ENCODE measurements at places on chromosomes 12 and 14. TPM values are rescaled to one million over a fixed set of nuclear protein-coding genes. Genes with fewer than 3 reads are reported as not detected.

- H3K36me3 ChIP-seq: no peaks in the 10 kb centered on the region
- no peak overlapping the region for H3K27ac ChIP-seq
- peaks cover 11% of the 10 kb centered on the region for H3K4me1 ChIP-seq
These were observed 18.3 kb upstream of the ATP2A2 start for GRCh38 chr12:110262442-110263388.

GRCh38 chr14:103562179-103562428 lies 353 bp downstream of the BAG5 start:
- H3K27ac ChIP-seq: peak overlapping the region; percentile 97
- H3K27me3 ChIP-seq: no peaks in the 10 kb centered on the region
- H3K36me3 ChIP-seq: peaks cover 39% of the 10 kb centered on the region
- no peak for DNase-seq

DNA sequence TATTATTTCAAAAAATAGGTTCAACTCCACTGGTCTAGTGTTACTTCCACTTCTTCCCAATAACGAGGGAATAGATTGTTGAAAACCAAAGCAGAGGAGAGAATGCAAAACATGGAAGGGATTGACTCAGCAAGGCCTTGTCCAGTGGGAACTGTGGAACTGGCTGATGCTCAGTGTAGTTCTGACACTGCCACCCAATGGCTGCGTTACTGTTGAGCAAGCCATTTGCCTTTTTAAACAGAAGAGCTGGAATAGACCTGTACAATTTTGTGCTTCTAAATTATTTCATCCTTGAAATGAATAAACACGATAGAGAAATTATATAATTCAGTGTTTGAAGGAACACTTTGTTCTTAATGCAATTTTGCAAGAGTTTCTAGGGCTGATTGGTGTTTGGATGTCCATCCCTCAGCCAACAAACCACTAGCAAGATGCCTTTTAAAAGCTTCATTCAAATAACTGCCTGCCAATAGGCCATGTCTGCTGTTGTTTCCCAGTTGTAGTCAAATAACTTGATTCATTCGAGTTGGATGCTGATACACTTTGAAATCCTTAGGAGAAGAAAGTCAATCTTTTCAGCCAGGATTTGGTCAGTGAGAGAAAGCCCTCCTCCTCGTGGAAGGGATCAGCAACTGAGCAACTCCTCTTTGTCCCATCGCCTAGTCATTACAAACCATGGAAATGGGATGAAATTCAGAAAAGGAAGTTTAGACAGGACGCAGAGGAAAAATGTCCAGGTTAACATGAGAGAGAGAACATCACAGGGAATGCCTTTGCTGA lies 7.3 kb upstream of the MGP start:
- H3K27ac ChIP-seq: peak overlapping the region; percentile 74
- H3K4me1 ChIP-seq: no peaks in the 10 kb centered on the region
- H3K27me3 ChIP-seq: no peaks in the 10 kb centered on the region
- H3K4me3 ChIP-seq: no peak overlapping the region

- peaks cover 27% of the 10 kb centered on the region for H3K4me1 ChIP-seq
- no peaks in the 10 kb centered on the region for H3K36me3 ChIP-seq
- DNase-seq: no peak
- peak overlapping the region; percentile 60 for H3K27ac ChIP-seq
- H3K4me3 ChIP-seq: no peak overlapping the region
These were observed 135.6 kb upstream of the HIF1A start for GRCh38 chr14:61559641-61560201.

GRCh38 chr12:118714051-118714460 lies 267.3 kb upstream of the SRRM4 start:
- H3K27ac ChIP-seq: no peak overlapping the region
- H3K4me1 ChIP-seq: no peaks in the 10 kb centered on the region
- H3K4me3 ChIP-seq: no peak overlapping the region
- H3K27me3 ChIP-seq: peaks cover 6% of the 10 kb centered on the region
- H3K36me3 ChIP-seq: no peaks in the 10 kb centered on the region

DNA sequence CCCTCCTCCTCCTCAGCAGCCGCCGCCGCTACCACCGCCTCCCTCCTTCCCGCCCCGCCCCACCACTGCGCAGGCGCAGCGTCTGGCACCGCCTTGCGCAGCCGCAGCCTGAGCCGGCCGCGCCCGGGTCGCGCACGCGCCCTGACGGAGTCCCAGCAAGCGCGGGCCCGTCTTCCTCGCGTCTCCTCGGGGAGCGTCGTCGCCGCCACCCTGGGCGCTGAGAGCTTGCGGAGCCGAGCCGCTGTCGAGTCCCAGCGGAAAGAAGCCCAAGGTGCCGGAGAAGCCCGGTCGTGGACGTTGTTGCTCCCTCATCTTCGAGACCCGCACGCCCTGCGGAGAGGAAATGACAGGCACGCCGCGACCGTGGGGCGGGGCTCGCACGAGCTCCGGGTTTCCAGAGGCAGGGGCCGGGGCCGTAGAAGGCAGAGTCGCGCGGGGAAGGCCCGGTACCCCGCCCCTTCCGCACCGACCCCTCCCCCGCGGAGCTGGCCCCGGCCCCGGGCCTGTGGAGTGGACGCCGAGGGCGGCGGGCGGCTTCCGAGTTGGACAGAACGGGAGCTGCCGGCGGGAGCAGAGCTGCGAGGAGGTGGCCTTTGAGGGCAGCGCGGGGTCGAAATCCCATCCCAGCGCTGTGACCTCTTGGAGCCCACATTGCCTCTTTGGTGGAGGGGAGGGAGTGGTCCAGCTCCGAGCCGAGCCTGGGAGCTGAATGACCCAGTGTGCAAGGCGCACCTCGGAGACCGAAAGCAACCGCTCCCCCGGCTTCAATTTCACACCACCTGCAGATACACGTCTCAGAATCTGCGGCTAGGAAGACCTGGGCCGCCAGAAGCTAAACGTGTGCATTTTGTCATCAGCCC lies 469 bp upstream of the RAB35 start:
- H3K27me3 ChIP-seq: no peaks in the 10 kb centered on the region
- H3K36me3 ChIP-seq: peaks cover 17% of the 10 kb centered on the region
- H3K27ac ChIP-seq: peak overlapping the region; percentile 96
- DNase-seq: peak; percentile 98

GRCh38 chr14:64808449-64808848 lies 71.3 kb downstream of the SPTB start:
- no peaks in the 10 kb centered on the region for H3K27me3 ChIP-seq
- H3K27ac ChIP-seq: no peak overlapping the region
- no peak overlapping the region for H3K4me3 ChIP-seq
- DNase-seq: peak; percentile 8

DNA sequence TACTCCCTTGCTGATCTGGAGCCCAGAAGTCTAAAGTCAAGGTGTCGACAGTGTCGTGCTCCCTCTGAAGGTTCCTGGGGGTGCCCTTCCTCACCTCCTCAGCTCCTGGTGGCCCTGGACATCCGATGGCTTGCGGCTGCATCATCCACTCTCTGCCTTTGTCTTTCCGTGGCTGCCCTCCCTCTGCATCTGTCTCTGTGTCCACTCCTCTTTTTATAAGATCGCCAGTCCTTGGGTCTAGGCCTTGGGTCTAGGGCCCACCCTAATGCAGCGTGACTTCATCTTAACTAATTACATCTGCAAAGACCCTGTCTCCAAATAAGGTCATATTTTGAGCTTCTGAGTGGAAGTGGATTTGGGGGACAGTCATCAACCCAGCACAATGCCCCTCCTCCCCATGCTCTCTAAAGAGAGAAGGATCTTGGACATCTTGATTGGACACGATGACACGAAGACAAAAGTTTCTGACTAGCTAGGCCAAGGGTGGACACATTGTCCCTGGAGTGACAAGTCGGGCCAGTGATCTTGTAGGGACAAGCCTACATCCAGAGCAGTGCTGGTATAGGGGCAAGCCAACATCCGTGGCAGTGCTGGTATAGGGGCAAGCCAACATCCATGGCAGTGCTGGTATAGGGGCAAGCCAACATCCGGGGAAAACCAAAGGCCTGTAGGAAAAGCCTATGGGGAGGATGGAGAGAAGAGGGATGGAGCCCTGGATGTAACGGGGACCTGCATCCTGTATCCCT lies 93.9 kb upstream of the DIO3 start:
- no peak for DNase-seq
- no peak overlapping the region for H3K27ac ChIP-seq
- peaks cover 4% of the 10 kb centered on the region for H3K27me3 ChIP-seq
- H3K36me3 ChIP-seq: no peaks in the 10 kb centered on the region

- no peak for DNase-seq
- no peaks in the 10 kb centered on the region for H3K27me3 ChIP-seq
- no peak overlapping the region for H3K4me3 ChIP-seq
- H3K27ac ChIP-seq: no peak overlapping the region
- H3K36me3 ChIP-seq: no peaks in the 10 kb centered on the region
- H3K4me1 ChIP-seq: no peaks in the 10 kb centered on the region
These were observed 91.2 kb downstream of the CEP128 start for GRCh38 chr14:80850197-80850814.

GRCh38 chr14:36660736-36661505 lies 739 bp upstream of the PAX9 start:
- DNase-seq: no peak
- peaks cover 39% of the 10 kb centered on the region for H3K4me1 ChIP-seq
- no peaks in the 10 kb centered on the region for H3K36me3 ChIP-seq
- H3K27me3 ChIP-seq: peaks cover 98% of the 10 kb centered on the region
- peak overlapping the region; percentile 32 for H3K4me3 ChIP-seq

DNA sequence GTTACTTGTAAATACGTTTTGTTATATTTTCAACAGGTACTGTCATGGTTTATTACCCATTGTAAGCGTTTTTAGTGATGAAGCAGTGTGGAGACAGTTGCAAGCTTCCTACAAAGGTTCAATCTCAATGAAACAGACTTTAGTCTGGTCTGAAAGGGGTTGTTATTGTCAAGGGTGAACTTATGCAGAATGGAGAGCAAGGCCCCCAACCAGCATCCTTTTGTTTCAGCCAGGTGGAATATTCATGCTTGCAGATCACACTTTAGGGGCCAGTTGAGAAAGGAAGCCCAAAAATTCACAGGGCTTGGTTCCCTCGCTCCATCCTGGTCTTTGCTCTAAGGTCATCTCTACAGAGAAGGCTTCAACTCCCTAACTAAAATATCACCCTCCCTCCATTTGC lies 103.7 kb downstream of the PRICKLE1 start:
- no peak overlapping the region for H3K4me3 ChIP-seq
- H3K27ac ChIP-seq: no peak overlapping the region
- peaks cover 25% of the 10 kb centered on the region for H3K4me1 ChIP-seq

DNA sequence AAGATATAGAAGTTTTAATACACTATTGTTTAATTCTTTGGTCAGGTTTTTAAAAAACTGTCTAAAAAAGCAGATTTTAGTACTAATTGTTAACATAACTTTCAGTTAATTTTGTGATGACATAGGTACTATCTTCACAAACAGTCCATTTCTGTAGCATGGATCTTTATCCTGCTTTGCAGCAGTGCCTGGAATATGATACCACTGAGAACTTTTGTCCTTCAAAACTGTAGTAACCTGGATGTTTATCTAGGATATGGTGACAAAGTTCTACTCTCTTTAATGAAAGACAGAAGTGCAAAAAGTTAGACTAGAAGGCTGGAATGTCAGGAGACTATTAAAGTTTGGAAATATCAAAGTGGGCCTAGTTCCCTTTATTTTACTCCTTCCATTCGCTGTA lies 159.9 kb downstream of the SYNE2 start:
- H3K27ac ChIP-seq: no peak overlapping the region
- no peak overlapping the region for H3K4me3 ChIP-seq
- no peaks in the 10 kb centered on the region for H3K27me3 ChIP-seq
- no peaks in the 10 kb centered on the region for H3K4me1 ChIP-seq
- peaks cover 9% of the 10 kb centered on the region for H3K36me3 ChIP-seq
- DNase-seq: no peak

DNA sequence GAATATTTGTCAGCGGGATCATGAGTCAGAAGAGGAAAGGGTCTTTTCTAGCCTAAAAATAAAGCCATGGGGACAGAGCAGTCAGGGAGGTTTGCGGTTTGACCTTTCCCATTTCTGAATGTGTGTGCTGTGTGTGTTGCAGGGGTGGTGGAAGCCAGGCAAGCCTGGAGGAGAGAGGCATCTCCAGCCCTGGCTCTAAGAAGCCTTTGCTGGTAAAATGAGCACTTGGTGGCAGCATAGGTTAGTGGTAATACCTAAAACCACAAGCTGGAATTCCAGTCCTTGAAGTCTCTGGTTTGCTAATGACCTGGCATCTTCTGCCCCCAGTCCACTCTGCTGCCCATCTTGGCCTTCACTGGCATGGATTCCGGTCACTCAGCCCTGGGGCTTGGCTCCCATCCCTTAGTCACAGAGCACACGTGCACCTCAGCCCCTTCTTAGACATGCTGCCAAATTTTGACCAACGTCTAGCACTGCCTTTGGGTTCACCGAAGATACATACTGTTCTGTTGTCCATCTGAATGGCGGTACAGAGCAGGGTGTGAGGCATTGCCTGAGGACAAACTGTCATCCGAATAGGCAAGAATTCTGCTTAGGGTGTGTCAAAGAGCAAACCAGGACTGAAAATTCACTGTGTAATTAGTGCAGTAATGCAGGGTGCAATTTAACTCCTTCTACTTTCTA lies 52.7 kb downstream of the KCNA5 start:
- no peaks in the 10 kb centered on the region for H3K36me3 ChIP-seq
- H3K4me3 ChIP-seq: no peak overlapping the region
- H3K27ac ChIP-seq: no peak overlapping the region
- peaks cover 12% of the 10 kb centered on the region for H3K27me3 ChIP-seq

GRCh38 chr12:102197789-102198188 lies at the start of gene PMCH:
Gene PMCH, minus strand, starts transcription at chr12:102197833. Its CDS starts 63 bp downstream, at chr12:102197770.
- H3K36me3 ChIP-seq: no peaks in the 10 kb centered on the region
- H3K4me3 ChIP-seq: no peak within 1 kb of the TSS
- DNase-seq: no peak

DNA sequence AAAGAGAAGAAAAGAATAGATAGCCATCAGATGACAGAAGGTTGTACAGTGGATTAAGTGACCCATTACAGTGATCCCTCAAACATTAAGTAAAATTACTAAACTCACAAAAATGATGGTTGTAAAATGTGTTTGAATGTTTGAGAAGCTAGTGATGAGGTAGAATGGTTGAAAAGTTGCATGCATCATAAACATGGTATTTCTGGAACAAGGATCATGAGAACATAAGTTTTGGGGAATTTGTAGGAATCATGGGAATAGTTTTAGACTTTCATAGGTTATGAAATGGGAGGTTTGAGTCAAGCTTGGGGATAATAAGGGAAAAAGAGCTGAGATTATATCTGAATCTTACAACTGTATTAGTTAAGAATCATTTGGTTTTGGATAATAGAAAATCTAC lies 34.1 kb upstream of the NEDD1 start:
- H3K36me3 ChIP-seq: no peaks in the 10 kb centered on the region

GRCh38 chr12:39538679-39539104 lies 80.9 kb downstream of the ABCD2 start:
- no peaks in the 10 kb centered on the region for H3K36me3 ChIP-seq
- no peak overlapping the region for H3K27ac ChIP-seq
- H3K27me3 ChIP-seq: no peaks in the 10 kb centered on the region
- no peak overlapping the region for H3K4me3 ChIP-seq

Gene NDRG2
- total RNA-seq: 127 TPM

Gene ACSM4
- total RNA-seq: not detected

Gene ERBB3
- 60.7 TPM for total RNA-seq

Gene SPATS2
- 12.6 TPM for total RNA-seq

Gene OTUB2
- 1.0 TPM for total RNA-seq

Gene ALDH2
- total RNA-seq: 329 TPM

Gene TARBP2
- 33.1 TPM for total RNA-seq

Gene OAS1
- 60.0 TPM for total RNA-seq

Measured in upper lobe of right lung (tissue), 1 donor.